Stomach (tissue), 19 donors: ENCODE measurements at places on chromosomes 13 and 19.

DNA sequence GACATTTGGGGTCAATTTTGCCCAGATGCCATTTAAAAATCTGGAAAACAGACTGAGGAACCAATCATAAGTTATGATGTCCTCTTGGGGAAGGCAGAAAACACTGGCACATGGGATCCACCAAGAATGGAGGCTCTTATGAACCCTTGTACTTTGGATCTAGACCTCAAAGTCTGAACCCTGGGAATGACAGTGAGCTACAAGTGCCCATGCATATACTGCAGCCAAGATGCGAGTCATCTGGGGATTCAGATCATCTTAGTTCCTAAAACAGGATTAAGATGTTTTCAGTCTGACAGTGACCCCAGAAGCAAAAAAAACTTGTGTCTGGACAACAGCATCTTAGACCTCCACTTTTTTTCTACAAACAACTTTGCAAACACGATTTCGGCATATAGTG is 100.2 kb upstream of the SIAH3 start:
- no peak overlapping the region for H3K27ac ChIP-seq
- no peak overlapping the region for H3K4me3 ChIP-seq
- no peaks in the 10 kb centered on the region for H3K36me3 ChIP-seq
- no peak for DNase-seq

DNA sequence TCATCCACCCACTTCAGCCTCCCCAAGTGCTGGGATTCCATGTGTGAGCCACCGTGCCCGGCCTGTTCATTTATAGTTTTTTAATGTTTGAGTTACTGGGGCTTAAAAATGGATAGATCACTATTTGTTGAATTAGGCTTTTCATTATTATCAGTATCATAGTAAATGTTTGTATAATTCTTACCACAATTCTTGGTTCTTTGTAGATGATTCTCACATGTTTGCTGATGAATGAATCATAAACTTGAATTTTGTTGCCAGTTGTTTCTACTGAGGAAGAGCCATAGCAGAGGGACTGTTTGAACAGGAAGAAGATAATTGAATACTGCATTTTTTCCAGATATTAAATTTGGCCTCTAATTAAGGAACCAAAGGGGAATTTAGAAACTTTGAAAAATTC is 2.6 kb upstream of the LPAR6 start:
- DNase-seq = no peak
- peaks cover 9% of the 10 kb centered on the region for H3K4me1 ChIP-seq
- H3K27ac ChIP-seq = no peak overlapping the region
- H3K36me3 ChIP-seq = no peaks in the 10 kb centered on the region

DNA sequence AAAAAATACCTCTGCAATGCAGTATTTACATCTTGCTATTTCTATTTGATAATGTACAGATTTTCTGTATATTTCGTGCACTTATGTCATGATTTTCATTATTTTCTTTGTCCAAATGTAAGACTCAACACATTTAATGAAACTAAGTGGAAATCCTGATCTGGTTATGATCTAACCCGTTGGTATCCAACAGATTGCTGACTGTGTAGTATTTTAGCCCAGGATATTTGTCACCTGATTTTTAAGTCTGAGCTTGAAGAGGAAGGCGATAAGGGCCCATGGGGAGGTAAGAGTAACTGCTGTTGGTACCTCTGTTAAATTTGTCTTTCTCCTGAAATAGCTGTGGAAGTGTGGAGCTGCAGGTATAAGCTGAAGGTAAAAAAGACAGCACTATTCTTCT is 45.3 kb downstream of the WASF3 start:
- no peak for DNase-seq
- H3K36me3 ChIP-seq = no peaks in the 10 kb centered on the region
- no peak overlapping the region for H3K4me3 ChIP-seq

DNA sequence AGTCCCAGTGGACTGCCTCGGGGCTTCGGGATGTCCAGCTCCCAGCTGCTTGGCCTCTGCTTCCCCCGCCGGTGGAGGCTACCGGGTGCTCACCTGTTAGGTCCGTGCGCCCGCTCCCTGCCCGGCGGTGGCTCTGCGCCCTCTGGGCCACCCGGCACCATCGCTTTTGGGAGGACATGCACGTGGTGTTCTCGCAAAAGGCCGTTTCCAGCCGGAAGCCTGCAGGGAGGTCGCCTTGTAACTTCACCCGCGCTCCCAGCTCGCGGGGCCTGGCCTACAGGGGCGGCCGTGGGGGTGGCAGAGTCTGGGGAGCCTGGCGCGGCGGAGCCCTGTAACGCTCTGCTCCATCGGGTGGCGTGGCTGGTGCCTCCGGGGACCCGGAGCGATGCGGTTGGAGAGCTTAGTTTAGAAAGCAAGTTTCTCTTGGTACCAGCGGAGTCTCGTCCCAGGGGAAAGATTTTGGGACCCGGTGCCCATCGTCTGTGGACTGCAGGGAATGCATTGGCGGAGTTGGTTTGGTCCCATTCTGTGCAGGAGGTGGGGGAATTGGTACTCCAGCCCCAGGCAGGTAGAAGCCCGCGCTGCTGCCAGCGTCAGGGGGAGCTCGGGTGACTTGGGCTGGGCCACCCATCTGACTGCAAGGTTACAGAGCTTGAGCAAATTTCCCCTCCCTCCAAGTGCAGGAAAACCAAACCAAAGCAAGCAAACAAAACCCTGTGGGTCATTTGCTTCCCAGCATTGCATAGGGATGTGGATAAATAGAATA is 673 bp downstream of the SPATA13 start:
- no peaks in the 10 kb centered on the region for H3K36me3 ChIP-seq
- peak overlapping the region; percentile 90 for H3K27ac ChIP-seq
- H3K4me3 ChIP-seq = peak overlapping the region; percentile 86
- peak; percentile 78 for DNase-seq
- no peaks in the 10 kb centered on the region for H3K27me3 ChIP-seq
- peaks cover 27% of the 10 kb centered on the region for H3K4me1 ChIP-seq

GRCh38 chr13:27982361-27982760 is 6.1 kb downstream of the URAD start:
- H3K27me3 ChIP-seq = peaks cover 82% of the 10 kb centered on the region
- H3K4me3 ChIP-seq = no peak overlapping the region
- H3K27ac ChIP-seq = no peak overlapping the region
- DNase-seq = no peak

GRCh38 chr13:94177041-94177440 is 302.4 kb downstream of the DCT start:
- H3K36me3 ChIP-seq = no peaks in the 10 kb centered on the region
- H3K27ac ChIP-seq = no peak overlapping the region

DNA sequence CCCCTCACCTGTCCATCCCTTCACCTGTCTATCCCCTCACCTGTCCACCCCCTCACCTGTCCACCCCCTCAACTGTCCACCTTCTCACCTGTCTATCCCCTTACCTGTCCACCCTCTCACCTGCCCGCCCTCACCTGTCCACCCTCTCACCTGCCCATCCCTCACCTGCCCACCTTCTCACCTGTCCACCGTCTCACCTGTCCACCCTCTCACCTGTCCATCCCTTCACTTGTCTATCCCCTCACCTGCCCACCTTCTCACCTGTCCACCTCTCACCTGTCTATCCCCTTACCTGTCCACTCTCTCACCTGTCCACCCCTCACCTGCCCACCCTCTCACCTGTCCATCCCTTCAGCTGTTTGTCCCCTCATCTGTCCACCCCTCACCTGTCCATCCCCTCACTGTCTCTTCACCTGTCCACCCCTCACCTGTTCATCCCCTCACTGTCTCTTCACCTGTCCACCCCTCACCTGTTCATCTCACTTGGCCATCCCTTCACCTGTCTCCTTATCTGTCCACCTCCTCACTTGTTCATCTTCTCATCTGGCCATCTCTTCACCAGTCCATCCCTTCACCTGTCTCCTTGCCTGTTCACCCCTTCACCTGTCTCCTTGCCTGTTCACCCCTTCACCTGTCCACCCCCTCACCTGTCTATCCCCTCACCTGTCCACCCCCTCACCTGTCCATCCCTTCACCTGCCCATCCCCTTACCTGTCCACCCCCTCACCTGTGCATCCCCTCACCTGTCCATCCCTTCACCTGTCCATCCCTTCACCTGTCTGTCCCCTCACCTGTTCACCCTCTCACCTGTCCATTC is 12.7 kb upstream of the KANK2 start:
- no peak for DNase-seq
- no peaks in the 10 kb centered on the region for H3K4me1 ChIP-seq
- no peaks in the 10 kb centered on the region for H3K27me3 ChIP-seq
- H3K36me3 ChIP-seq = peaks cover 79% of the 10 kb centered on the region
- H3K4me3 ChIP-seq = no peak overlapping the region

GRCh38 chr13:40402931-40403431 is 263.5 kb downstream of the FOXO1 start:
- DNase-seq = peak; percentile 64
- H3K4me1 ChIP-seq = peaks cover 28% of the 10 kb centered on the region
- no peaks in the 10 kb centered on the region for H3K27me3 ChIP-seq
- no peak overlapping the region for H3K27ac ChIP-seq

DNA sequence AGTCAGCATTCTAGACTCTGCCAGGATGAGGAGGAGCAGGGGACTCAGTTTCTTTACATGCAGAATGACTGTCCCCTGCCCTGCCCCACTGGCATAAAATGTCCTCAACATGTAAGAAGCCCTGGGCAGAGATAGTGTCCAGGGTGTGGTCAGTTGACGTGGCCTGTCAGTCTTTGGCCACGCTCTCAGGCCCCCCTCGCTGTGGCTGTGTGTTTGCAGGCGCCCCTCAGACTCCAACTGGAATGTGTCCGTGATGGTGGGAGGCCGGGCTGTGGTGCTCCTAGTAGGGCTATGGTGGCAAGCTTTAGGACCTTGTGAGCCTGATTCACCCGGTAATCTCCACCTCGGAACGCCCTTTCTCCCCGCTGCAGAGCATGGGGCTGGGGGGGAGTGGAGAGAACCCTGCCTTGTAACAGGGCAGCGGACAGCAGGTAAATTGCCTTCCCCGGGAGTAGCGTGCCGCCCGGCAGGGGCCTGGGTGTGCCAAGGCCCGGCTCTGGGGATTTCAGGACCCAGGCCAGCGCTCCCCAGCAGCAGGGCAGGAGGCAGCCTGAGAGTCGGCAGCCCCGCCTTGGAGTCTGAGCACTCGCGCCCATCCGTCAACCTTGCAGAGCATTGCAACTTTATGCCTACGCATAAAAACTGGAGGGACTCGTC is 62.3 kb downstream of the CHST8 start:
- no peaks in the 10 kb centered on the region for H3K36me3 ChIP-seq
- H3K27ac ChIP-seq = no peak overlapping the region
- no peaks in the 10 kb centered on the region for H3K4me1 ChIP-seq
- H3K4me3 ChIP-seq = no peak overlapping the region
- no peak for DNase-seq

DNA sequence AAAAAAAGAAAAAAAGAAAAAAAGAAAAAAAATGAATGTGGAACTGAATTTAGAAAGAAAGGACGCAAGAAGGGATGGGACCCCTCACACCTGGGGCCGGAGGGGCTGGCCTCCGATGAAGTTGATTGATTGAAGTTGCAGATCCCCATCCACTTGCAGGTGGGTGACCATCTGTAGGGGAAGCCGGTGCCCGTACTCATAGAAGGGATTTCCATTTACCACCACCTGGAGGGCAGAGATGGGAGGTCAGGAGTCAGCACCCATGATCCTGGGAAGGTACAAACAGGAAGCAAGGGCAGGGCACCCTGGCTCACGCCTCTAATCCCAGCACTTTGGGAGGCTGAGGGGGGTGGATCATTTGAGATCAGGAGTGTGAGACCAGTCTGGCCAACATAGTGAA is 6.4 kb downstream of the LGALS4 start:
- DNase-seq = no peak
- no peaks in the 10 kb centered on the region for H3K27me3 ChIP-seq
- H3K4me1 ChIP-seq = peaks cover 3% of the 10 kb centered on the region
- no peak overlapping the region for H3K27ac ChIP-seq
- H3K4me3 ChIP-seq = no peak overlapping the region

DNA sequence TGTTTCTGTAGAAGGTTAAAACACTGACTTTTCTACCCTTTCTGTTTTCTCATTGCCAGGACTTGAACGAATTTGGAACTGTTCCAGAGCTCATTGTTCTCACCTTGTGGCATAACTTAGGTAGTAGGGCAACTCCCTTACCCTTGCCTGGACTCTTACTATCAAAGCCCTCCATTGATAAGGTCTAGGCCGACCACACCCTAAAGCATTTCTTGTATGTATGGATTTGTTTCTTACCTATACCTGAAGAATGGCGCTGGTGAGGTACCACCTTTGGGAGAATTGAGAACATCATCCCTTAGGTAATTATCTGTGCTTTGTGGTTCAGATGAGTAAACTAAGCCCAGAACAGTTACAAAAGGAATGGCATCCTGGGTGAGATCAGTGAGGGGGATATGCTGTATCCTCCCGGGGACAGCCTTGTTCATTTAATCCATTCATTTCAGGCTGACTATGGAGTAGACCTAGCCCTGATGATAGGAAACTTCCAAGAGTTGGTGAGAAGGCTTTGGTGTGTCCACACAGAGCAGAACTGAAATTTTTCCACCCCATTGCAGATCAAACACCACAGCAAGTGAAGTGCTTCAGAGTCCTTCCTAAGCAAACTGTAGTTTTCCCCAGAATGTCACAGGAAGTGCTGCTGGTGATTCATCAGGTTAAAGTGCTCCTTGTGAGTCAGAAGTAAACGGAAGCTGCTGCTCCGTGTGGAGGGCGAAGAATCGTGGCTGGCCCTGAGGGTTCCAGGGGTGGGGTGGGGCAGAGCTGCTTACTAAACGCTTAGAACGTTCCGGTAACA is 113.0 kb downstream of the TEX26 start:
- no peak overlapping the region for H3K4me3 ChIP-seq
- peak; percentile 69 for DNase-seq
- peaks cover 37% of the 10 kb centered on the region for H3K4me1 ChIP-seq

GRCh38 chr19:19064811-19065745 is 1.3 kb downstream of the SLC25A42 start:
- peak overlapping the region; percentile 88 for H3K27ac ChIP-seq
- peaks cover 54% of the 10 kb centered on the region for H3K4me1 ChIP-seq
- no peaks in the 10 kb centered on the region for H3K27me3 ChIP-seq

- no peak for DNase-seq
- no peak overlapping the region for H3K4me3 ChIP-seq
These were observed 126.8 kb upstream of the ATXN8OS start for GRCh38 chr13:69980799-69981198.

DNA sequence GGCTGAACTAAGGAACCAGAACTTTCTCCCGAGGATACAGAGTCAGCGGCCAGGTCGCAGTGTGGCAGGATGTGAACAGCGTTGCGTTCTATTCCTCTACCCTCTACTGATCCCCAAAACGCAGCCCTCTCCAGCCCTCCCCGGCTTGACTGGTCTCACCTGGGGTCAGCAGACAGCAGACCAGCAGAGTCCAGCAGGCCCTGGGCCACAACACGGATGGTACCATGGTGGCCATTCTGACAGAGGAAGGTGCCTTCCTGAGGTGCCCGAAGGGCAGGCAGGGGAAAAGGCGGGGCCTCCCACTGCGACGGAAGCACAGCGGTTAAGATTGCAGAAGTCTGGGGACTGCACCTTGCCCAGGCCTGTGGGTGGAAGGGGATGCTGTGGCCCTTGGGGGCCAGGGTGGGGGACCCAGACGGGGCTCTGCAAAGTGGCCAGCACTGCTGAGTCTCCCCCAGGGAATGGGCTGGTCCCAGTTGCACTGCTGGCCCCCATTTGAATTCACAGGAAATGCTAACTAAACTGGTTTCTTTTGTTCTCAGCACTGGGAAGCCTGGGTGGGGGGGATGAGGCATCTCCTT is at the start of gene ICAM3:
Gene ICAM3 (minus strand): TSS at position 245 of the 581 bp plus-strand sequence. CDS start 10 bp downstream, at position 235.
- H3K4me1 ChIP-seq = peaks cover 12% of the 10 kb centered on the region
- no peak within 1 kb of the TSS for H3K27ac ChIP-seq
- H3K36me3 ChIP-seq = no peaks in the 10 kb centered on the region
- H3K4me3 ChIP-seq = peak within 1 kb of the TSS; percentile 8

- peak within 1 kb of the TSS; percentile 33 for H3K4me3 ChIP-seq
- no peak for DNase-seq
- no peak within 1 kb of the TSS for H3K27ac ChIP-seq
- H3K36me3 ChIP-seq = peaks cover 9% of the 10 kb centered on the region
- H3K27me3 ChIP-seq = peaks cover 82% of the 10 kb centered on the region
- peaks cover 80% of the 10 kb centered on the region for H3K4me1 ChIP-seq
These were observed at the start of gene ICAM5 for GRCh38 chr19:10289836-10290356. ICAM5 (plus strand) TSS chr19:10289952; CDS start chr19:10290044, 92 bp downstream.
